ENCODE measurements at places on chromosomes 2 and 18.

DNA sequence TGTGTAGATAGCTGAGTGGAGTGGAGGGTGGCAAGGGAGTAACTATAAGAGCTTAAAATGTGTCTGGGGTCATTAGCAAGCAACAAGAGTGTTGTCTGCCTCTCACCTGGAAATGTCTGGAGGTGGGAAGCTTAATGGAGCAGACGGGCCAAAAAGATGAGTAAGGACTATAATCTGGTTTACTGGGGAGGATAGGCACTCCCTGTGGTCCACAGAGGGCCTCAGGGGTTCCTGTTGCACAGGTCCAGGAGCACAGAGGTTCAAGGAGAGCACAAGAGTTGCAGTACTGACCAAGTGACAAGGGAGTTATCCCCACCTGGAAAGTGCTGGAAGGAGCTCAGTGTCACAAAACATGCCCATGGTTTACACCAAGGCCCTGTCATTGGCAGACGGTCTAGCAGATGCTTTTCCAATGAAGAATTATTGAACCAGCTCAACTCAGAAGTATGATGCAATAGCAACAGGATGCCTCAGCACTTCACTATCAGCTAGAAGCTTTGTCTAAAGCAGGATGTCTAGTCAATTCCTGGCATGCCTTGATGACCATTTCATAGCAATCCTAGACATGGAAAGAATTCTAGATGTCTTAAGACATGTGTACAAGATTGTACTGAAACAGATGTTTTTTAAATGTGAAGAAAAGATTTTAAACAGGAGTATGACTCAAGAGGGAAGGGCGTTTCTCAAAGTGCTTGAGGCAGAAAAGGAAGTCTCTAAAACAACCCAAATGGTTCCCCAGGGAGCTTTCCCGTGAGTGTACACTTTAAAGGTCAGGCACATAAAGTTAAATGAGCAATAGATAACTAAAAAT lies 62.9 kb upstream of the SERPINE2 start:
- DNase-seq = no peak

- DNase-seq = no peak
Measured at GRCh38 chr2:241009191-241009590, 10.8 kb downstream of the SNED1 start.

GRCh38 chr2:190583507-190584337 lies 49.2 kb upstream of the NEMP2 start:
- DNase-seq = no peak

GRCh38 chr18:50182511-50182910 lies 12.4 kb downstream of the MYO5B start:
- peak; percentile 62 for DNase-seq

DNA sequence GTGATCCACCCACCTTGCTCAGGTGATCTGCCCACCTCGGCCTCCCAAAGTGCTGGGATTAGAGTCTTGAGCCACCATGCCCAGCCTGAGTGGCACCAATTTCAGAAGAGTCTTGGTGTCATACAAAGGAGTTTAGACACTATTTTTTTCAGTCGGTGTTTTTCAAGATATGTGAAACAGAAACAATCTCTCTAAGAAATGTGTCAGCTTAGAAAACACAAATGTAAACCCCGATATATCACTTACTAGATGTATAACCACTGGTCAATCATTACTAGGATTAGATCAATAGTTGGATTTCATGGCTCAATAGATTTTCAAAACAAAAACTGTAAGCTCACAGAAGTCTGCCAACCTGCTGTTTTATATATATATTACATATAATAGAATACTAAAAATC lies 67.2 kb upstream of the FRZB start:
- no peak for DNase-seq

- DNase-seq = no peak
Measured at GRCh38 chr2:209830722-209831465, 59.3 kb downstream of the UNC80 start.

GRCh38 chr18:44502790-44503189 lies 177.9 kb upstream of the SETBP1 start:
- no peak for DNase-seq

DNA sequence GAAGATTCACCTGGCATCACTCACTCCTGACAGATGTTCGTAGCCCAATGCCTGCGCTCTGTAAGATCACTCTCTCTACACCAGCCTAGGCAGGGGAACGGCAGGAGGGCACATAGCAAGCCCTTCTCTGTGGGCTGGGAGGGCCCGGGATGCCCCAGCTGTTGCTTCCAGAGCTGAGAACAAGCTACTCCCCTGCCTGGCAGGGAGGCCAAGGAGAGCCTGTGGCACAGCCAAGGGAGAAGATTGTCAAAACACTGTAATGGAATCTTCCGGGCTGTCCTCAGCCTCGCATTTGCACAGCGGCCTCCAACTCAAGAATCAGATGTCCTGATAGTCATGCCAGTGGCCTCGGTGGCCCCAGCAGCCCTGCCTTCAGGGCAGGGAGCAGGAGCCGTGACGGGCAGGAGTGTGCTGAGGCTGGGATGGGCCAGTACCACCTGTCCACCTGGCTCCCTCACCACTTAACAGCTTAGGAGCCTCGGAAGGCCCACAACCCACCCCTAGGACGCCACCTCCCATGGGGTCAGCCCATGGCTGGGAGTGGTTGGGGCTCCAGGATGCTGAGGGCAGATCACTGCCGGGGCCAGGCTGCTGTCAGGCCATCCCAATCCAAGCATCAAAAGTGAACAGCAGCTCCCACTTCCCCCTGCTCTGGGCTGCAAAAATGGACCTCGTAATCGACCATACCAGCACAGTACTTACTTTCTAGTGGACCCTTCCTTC lies 21.9 kb upstream of the SLC35F6 start:
- peak; percentile 7 for DNase-seq

DNA sequence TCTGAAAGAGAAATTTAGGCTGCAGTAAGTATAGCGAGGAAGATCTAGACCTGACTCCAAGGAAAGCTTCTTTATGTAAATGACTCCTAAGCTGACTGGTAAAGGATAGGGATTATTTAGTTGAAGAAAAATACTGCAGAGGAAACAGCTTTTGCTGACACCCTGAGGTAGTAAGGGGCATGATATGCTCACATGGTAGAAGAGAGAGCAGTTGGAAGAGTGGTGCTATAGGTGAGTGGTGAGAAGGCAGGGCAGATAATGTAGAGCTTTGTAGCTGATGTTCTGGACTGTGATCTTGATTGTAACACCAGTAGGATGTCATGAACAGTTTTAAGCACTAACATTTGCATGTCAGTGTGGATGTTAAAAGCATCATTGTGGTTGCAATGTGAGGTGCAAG lies 639.1 kb upstream of the SLC39A10 start:
- no peak for DNase-seq

- no peak for DNase-seq
Measured at GRCh38 chr2:198587240-198587639, 782.8 kb downstream of the PLCL1 start.

DNA sequence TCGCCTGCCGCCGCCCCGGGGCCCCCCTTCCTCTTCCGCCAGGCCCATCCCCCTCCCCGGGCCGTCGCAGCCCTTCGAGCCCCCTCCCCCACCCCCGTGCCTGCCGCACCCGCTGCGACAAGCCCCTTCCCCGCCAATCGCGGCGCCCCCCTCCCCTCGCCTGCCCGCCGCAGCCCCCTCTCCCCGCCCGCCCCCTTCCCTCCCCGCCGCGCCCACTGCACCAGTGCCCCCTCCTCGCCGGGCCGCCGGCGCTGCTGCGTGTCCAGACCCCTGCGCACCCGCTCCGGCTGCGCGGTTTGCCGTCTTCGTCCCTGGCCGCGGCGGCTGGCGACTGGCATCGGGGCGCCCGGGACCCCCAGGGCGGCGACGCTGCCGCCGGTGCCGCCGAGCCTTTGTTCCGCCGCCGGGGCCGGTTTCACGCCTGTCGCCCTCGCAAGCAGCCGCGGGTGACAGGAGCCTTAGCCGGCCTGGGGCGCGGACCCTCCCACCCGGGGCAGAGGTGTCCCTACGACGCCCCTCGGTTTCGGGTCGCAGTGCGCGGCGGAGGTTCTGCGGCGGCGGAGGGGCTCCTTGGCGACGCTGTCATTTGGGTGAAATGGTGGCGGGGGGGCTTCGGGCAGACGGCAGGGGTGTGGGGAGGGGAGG lies 18.1 kb downstream of the GPC1 start:
- DNase-seq = no peak

DNA sequence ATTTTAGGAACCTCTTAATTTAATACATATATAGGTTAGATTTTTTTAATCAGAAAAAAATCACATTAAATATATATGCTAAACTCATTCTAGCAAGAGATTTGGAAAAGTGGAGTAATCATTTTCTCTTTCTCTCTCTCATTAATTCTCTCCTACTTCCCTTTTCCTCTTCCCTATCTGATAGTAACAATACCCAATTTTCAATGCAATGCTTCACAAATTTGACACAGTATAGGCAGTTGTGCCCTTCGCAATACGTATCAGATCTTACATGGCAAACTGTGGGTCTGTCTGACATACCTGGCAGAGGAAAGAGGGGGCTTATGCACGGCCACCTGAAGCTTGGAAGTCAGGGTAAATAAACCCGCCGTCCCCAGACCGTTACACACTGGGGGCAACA lies 444.3 kb downstream of the NBAS start:
- no peak for DNase-seq

DNA sequence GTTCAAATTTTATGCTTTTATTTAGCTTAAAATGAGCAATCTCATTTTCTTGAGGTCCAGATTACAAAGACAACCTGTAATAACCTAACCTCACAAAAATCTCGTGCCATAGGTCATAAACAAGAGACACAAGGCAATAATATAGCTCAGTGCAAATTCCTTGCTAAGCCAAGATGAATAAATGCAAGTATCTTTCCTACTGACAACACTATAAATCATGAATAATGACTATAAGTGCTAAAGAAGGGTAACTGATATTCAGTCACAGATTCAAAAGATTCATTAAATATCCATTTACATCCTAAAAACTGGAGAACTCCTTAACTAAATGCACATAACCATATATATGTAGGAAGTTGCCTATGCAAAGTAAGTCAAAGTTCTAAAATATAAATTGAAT lies 1641.6 kb downstream of the LRP1B start:
- no peak for DNase-seq

DNA sequence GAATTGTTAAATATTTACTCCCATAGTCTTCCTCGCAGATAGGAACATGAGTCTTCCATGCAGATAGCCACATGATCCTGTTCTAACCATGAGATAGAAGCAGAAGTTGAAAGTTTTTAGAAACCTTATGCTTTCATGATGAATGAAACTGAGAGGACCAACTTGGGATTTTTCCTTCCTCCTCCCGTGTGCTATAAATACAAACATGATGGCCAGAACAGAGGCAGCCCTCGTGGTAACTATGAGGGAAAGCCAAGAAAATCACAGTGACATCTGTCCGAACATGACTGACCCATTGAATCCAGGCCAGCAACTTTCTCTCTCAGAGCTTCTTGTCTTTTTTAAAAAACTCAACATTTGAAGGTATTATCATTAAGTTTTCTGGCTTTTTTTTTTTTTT lies 78.5 kb downstream of the ACAA2 start:
- DNase-seq = no peak

- peak; percentile 43 for DNase-seq
Measured at GRCh38 chr18:48949606-48950535, 894 bp downstream of the SMAD7 start.

- DNase-seq = no peak
Measured at GRCh38 chr18:78914249-78914935, 65.2 kb upstream of the SALL3 start.

DNA sequence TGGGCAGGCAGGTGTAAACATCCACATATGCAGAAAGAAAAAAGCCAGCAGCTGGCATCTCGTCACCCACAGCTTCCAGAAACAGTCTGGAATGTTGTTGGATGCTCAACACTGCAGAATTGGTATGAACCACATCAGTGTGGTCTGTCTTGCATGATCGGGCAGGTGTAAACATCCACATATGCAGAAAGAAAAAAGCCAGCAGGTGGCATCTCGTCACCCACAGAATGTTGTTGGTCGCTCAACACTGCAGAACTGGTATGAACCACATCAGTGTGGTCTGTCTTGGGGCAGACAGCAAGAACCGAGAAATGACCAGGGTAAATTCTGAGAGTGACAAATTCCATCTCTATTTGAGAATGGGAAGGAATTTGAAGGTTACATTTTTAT lies 39.6 kb downstream of the DOCK10 start:
- peak; percentile 26 for DNase-seq

DNA sequence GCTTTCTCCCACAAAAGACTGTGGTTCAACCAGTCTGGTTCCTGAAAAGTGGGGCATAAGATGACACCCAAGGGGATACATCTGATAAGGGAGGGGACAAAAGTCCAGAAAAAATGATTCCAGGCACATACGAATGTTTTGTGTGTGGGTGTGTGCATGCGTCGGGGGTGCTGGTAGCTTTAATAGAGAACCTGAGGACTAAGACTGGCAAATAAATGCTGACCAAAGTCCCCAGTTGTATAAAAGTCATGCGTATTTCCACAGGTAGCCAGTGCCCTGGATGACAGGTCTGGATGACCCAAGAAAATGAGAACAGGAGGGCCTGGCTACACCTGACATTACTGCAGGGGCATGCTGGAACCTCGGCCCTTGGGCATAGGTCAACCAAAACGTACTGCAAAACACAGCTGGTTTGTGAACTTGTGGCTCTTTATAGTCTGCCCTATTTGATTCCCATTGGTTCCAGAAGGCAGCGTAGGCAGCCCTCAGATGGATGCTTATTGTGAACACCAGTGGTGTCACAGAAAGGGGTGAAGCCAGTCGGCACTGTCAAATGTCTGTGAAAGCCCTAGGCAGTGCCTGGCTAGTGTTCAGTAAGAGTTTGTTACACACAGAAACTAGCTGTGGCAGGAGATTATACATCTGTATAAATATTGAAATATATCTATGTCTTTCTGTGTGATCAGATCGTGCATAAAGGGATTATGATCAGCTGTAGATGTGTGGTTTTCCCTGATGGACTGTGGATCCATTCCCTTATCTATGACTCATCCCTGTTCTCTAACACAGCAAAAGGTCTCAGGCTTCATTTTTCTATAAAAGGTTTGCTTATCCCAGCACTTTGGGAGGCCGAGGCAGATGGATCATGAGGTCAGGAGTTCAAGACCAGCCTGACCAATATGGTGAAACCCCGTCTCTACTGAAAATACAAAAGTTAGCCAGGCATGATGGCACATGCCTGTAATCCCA lies 58.3 kb downstream of the INSIG2 start:
- DNase-seq = no peak

DNA sequence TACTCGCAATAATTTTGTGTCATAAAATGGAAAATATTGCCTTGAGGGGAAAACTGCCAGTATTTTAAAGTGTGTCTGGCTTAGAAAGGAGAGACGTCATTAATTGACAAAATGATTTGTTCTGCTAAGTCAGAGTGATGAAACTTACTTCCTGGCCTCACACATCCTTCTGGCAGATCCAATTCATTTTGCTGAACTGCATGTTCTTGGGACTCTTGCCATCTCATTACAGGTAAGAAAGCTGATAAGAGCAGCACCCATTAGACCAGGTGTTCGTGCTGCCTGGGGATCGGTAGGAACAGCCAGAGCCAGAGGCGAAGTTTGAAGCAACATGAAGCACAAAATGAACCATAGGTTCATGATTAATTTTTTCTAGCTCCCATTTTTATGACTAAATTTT lies 38.0 kb downstream of the KCNE4 start:
- no peak for DNase-seq

DNA sequence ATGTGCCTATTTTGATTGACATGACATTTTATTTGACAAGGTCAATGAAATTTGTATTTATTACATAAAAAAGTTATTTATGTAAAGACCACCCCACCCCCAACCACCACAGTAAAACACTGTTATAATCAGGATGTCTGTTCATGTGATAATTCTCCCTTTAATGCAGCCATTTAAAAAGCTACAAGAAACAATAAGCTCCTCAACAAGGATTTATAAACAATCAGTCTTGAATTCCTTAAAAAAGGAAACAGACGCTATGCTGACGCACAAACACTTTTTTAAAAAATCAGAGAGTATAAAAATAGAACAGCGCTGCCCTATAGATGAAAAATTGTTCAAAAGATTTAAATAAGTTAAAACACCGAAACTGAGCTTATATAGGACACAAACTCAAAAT lies 102.2 kb downstream of the SOS1 start:
- no peak for DNase-seq

Data from NCI-H446 (cell line).